ENCODE measurements at places on chromosomes 13 and 19.

GRCh38 chr13:36764957-36765356 is 54.1 kb upstream of the RFXAP start:
- DNase-seq, result no peak

DNA sequence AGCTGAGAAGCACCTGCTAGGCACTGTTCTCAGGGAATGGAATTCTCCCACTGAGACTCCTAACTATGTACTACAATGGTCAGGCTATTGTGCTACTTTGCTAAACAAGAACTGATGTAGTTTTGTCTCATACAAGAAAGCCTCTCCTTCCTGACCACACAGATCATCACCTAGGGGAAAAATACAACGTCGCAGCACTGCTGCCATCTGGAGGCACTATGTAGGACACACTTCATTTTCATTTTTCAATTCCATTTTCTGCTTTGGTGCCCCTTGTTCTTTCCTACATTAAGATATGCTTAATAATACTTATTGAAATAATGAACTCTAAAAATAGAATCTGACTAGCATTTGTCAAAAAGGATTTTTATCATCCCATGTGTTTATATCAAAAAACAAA is 21.1 kb downstream of the PROSER1 start:
- DNase-seq, result no peak

- DNase-seq, result no peak
Measured at GRCh38 chr13:113020323-113021080, 51.5 kb downstream of the MCF2L start.

DNA sequence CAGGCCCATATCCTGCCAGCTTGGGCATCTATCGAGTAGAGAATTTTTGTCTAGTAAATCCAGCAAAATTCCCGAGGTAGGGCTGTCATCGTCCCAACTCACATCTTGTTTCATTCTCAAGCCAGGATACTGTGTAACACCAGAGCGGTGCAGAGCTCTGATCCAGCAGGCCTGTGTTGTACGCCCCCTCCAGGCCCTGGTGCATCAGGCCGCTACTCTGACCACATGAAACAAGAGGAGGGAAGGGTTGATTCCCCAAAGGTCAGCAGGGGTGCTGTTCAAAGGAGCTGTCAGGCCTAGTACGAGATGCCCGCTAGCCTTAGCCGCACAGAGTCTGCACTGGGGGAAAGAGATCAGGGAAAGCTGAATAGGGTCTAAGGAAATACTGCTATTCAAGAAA is 276.0 kb downstream of the SLC7A1 start:
- no peak for DNase-seq

DNA sequence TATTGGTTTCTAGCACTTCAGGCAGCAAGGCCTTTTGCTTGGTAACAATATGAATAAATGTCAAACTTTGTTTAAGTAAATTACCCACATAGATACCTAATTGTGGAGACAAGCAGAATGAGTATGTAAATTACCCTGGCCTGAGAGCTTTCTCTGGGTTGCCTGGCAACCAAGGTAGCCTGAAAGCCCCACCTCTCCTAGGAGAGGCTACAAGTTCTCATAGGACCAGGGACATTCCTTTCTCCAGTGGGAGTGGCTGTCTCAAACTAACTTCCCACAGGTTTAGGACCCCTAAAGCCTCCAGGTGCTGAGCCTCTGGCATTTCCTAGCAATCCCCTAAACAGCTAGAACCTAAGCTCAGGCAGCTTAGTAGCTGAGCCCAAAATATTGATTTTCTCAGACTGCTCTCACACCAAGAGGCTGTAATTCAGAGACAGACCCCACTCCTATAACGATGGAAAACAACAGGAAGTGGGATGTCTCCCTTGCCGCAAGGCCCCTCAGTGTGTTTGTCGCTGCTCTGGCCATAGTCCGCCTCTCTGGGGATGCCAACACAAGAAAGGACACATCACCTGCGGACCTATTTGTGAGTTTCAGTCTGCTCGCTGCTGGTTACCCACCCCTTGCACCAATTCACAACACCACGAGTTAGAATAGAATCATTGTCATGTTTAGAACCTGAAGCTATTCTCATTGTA is 207.3 kb downstream of the DLEU7 start:
- DNase-seq, result no peak
